ENCODE measurements at places on chromosomes 3 and 15. TPM values are rescaled to one million over a fixed set of nuclear protein-coding genes. Genes with fewer than 3 reads are reported as not detected.

- H3K27me3 ChIP-seq, result no peaks in the 10 kb centered on the region
- peaks cover 3% of the 10 kb centered on the region for H3K36me3 ChIP-seq
- no peak overlapping the region for H3K4me3 ChIP-seq
- no peak overlapping the region for H3K27ac ChIP-seq
- H3K4me1 ChIP-seq, result peaks cover 17% of the 10 kb centered on the region
- DNase-seq, result no peak
These were observed 32.2 kb downstream of the SLC41A3 start for GRCh38 chr3:126051741-126052140.

DNA sequence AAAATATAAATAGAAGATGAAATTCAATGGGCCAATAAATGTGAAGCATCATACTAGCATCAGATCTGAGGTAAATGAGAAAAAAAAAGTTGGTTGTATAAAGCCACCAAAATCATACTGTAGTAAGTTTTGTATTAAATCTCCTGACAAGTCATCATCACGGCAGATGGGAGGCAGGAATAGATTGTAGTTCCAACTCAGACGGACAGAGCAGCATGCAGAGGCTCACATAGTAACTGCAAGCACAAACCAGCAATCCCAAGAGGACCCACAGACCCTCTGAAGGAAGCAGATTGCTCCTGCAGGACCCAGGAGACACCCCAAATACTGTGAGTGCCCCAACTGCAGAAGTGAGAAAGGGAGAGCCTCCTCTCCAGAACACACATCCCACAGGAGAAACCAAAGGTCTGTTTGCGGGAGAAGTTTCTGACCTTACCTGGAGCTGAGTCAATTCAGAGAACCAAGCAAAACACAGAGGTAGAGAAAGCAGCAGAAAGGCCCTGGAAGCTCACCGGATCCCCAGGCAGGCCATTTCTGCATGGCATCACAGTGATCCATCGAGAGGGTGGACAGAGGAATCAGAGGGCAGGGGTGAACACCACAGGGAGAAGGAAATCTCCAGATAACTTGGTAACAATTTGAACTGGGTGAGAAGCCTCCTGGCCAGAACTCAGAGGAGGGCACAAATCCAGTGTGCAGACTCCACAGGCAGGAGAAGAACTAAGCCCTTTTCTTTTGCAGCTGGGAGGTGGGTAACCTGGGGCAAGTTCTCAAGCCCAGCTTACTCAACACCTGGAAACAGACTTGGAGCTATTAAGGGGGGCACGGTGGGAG, 141.6 kb upstream of the ARHGEF26 start:
- DNase-seq, result no peak
- H3K36me3 ChIP-seq, result no peaks in the 10 kb centered on the region
- H3K27me3 ChIP-seq, result no peaks in the 10 kb centered on the region
- no peak overlapping the region for H3K27ac ChIP-seq
- no peaks in the 10 kb centered on the region for H3K4me1 ChIP-seq

- no peak for DNase-seq
- H3K36me3 ChIP-seq, result no peaks in the 10 kb centered on the region
- H3K4me3 ChIP-seq, result no peak overlapping the region
- H3K27me3 ChIP-seq, result no peaks in the 10 kb centered on the region
- H3K4me1 ChIP-seq, result no peaks in the 10 kb centered on the region
These were observed 67.8 kb downstream of the THRB start for GRCh38 chr3:24426896-24427295.

GRCh38 chr3:171640520-171641412, 169.5 kb downstream of the PLD1 start:
- DNase-seq, result no peak
- H3K27ac ChIP-seq, result no peak overlapping the region
- H3K4me1 ChIP-seq, result peaks cover 3% of the 10 kb centered on the region
- no peaks in the 10 kb centered on the region for H3K27me3 ChIP-seq
- no peak overlapping the region for H3K4me3 ChIP-seq

GRCh38 chr15:67064607-67065530, 533 bp upstream of the SMAD3 start:
- H3K27ac ChIP-seq, result peak overlapping the region; percentile 89
- peak; percentile 92 for DNase-seq
- H3K4me3 ChIP-seq, result peak overlapping the region; percentile 90
- peaks cover 32% of the 10 kb centered on the region for H3K4me1 ChIP-seq

- no peaks in the 10 kb centered on the region for H3K27me3 ChIP-seq
- H3K27ac ChIP-seq, result no peak overlapping the region
- DNase-seq, result no peak
- no peaks in the 10 kb centered on the region for H3K4me1 ChIP-seq
These were observed 55.4 kb downstream of the BFSP2 start for GRCh38 chr3:133455281-133455680.

- H3K4me3 ChIP-seq, result no peak overlapping the region
- peaks cover 3% of the 10 kb centered on the region for H3K4me1 ChIP-seq
- no peaks in the 10 kb centered on the region for H3K36me3 ChIP-seq
- no peak overlapping the region for H3K27ac ChIP-seq
These were observed 339.4 kb upstream of the CBLB start for GRCh38 chr3:106208251-106208650.

DNA sequence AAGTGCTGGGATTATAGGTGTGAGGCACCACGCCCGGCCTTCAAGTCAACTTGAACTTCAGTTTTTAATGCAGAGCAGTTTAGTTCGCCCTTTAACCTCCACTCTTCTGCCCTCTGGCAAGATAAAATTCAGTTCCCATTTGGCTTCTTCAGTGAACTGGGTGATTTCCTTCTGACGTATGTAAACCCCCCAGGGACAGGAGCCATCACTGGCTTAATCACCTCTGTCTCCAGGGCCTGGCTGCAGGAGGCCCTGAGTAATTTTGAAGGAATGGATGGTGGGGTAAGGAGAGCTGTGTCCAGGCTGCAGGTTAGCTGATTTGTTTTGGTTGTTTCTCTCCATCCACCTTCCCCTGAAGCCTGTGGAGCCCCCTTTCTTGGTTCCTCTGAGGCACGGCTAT, 11.9 kb downstream of the MCM2 start:
- peak overlapping the region; percentile 29 for H3K27ac ChIP-seq
- H3K36me3 ChIP-seq, result peaks cover 60% of the 10 kb centered on the region
- H3K4me3 ChIP-seq, result no peak overlapping the region

DNA sequence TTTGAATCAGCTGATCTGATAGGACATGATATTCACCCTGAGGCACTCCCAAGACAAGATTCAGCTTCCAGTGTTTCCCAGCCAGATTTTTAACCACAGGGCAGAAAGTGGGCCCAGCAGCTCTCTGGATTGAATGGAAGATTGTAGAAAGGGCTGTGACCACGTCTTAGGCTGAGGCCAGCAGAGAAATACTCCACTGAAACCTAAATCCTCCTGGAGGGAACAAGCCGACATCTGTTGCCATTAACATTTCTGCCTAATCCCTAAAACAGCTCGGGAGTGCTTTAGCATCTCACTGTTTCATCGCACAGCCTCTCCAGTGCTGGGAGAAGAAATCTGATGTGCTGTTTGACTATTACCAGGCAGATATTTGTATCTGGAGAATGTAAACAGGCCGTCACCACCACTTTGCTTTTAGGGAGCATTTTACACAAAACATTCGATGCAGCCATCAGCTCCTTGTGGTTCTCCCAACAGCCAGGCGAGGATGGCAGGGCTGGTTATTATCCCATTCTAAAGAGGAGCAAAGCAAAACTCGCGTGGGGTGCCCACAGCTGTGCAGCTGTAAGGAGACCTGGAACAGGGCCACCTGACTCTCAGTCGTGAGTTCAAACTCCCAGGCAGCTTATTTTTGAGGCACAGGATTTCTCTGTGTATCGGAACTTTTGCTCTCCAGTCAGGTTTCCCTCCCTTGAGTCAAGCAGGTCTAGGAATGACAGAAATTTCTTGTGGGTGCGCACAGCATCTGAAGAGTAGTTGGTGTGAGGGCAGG, 117.4 kb downstream of the LIPC start:
- H3K4me1 ChIP-seq, result peaks cover 14% of the 10 kb centered on the region
- no peaks in the 10 kb centered on the region for H3K36me3 ChIP-seq
- no peak overlapping the region for H3K27ac ChIP-seq
- no peak for DNase-seq

- no peaks in the 10 kb centered on the region for H3K36me3 ChIP-seq
- peak overlapping the region; percentile 59 for H3K4me3 ChIP-seq
- H3K27ac ChIP-seq, result peak overlapping the region; percentile 67
- DNase-seq, result no peak
- H3K4me1 ChIP-seq, result no peaks in the 10 kb centered on the region
These were observed 902 bp downstream of the P2RY13 start for GRCh38 chr3:151328298-151328995.

GRCh38 chr3:46997453-46998091, 18.1 kb downstream of the NBEAL2 start:
- DNase-seq, result peak; percentile 77
- H3K4me3 ChIP-seq, result no peak overlapping the region
- no peaks in the 10 kb centered on the region for H3K27me3 ChIP-seq
- peak overlapping the region; percentile 55 for H3K27ac ChIP-seq
- peaks cover 35% of the 10 kb centered on the region for H3K4me1 ChIP-seq

- DNase-seq, result no peak
- no peak overlapping the region for H3K27ac ChIP-seq
- H3K4me1 ChIP-seq, result no peaks in the 10 kb centered on the region
- H3K4me3 ChIP-seq, result no peak overlapping the region
- no peaks in the 10 kb centered on the region for H3K27me3 ChIP-seq
These were observed 77.0 kb downstream of the LPP start for GRCh38 chr3:188230962-188231361.

- H3K27ac ChIP-seq, result peak overlapping the region; percentile 38
- no peaks in the 10 kb centered on the region for H3K27me3 ChIP-seq
- peaks cover 52% of the 10 kb centered on the region for H3K4me1 ChIP-seq
These were observed 128.5 kb downstream of the SERPINI1 start for GRCh38 chr3:167863811-167864551.

GRCh38 chr15:37136666-37137065, 36.3 kb upstream of the MEIS2 start:
- H3K4me3 ChIP-seq, result no peak overlapping the region
- no peaks in the 10 kb centered on the region for H3K4me1 ChIP-seq
- DNase-seq, result no peak
- no peak overlapping the region for H3K27ac ChIP-seq

DNA sequence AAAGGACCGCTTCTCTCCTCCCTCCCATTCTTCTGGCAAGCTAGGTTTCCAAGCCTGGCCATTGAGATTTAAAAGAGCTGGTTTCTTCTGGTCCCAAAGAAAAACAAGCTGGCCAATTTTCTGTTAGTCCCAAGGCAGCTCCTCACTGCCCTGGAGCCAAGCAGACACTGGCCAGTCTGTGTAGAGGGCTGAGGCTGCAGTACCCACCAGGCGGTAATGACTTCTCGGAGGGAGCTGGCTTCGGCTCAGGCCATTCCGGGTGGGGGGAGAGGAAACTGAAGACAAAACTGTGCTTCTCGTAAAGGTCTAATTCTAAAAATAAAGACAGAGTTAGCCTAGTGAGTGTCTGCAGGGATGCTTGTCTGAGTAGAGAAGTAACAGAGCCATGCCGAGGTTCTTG, 78.5 kb upstream of the SMAD3 start:
- H3K4me1 ChIP-seq, result no peaks in the 10 kb centered on the region
- H3K36me3 ChIP-seq, result no peaks in the 10 kb centered on the region
- no peak for DNase-seq

- peak; percentile 76 for DNase-seq
- peaks cover 69% of the 10 kb centered on the region for H3K4me1 ChIP-seq
- no peaks in the 10 kb centered on the region for H3K36me3 ChIP-seq
- no peak overlapping the region for H3K4me3 ChIP-seq
These were observed 4.7 kb downstream of the EHD4 start for GRCh38 chr15:41967506-41968206.

DNA sequence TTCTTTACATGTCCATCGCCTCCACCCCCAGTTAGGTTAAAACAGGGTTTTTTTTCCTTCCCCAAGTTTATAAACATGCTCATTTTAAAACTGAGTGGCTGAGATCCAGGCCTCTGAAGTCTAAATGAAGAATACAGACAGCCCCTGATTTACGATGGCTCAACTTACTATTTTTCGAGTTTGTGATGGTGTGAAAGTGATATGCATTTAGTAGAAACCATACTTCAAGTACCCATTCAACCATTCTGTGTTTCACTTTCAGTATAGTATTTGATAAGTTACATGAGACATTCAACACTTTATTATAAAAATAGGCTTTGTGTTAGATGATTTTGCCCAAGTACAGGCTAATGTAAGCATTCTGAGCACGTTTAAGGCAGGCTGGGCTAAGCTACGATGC, 30.5 kb upstream of the GNB5 start:
- H3K4me3 ChIP-seq, result peak overlapping the region; percentile 11
- DNase-seq, result no peak
- no peaks in the 10 kb centered on the region for H3K27me3 ChIP-seq
- H3K27ac ChIP-seq, result peak overlapping the region; percentile 80
- no peaks in the 10 kb centered on the region for H3K4me1 ChIP-seq

DNA sequence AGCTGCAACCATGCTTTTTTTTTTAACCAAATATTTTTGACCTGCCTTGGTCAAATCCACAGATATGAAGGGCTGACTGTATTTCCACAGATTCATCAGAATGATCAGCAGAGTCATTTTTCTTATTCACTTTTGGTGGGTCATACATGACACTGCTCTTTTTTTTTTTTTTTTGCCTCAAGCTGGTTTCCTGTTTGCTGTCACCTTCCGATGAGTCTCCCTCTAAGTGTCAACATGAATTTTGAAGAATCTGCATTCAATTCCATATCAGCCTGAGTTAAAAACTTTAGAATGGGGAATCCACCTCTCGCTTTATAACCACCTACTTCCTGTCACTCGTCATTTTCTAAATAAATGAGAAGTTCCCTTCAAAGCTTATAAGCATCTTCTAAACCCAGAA, 2.2 kb upstream of the SLC12A8 start:
- H3K27me3 ChIP-seq, result peaks cover 42% of the 10 kb centered on the region
- no peak for DNase-seq
- H3K36me3 ChIP-seq, result no peaks in the 10 kb centered on the region
- H3K4me3 ChIP-seq, result no peak overlapping the region
- no peaks in the 10 kb centered on the region for H3K4me1 ChIP-seq

- H3K27me3 ChIP-seq, result no peaks in the 10 kb centered on the region
- H3K4me1 ChIP-seq, result no peaks in the 10 kb centered on the region
- H3K4me3 ChIP-seq, result no peak overlapping the region
- DNase-seq, result no peak
- no peaks in the 10 kb centered on the region for H3K36me3 ChIP-seq
- no peak overlapping the region for H3K27ac ChIP-seq
These were observed 159.8 kb downstream of the WNT5A start for GRCh38 chr3:55327131-55327920.

- H3K4me1 ChIP-seq, result no peaks in the 10 kb centered on the region
- no peak for DNase-seq
- no peak overlapping the region for H3K27ac ChIP-seq
- H3K27me3 ChIP-seq, result no peaks in the 10 kb centered on the region
These were observed 145.2 kb downstream of the STAG1 start for GRCh38 chr3:136606990-136607389.

GRCh38 chr3:184227481-184227935, 1.9 kb upstream of the VWA5B2 start:
- DNase-seq, result no peak
- H3K27me3 ChIP-seq, result peaks cover 39% of the 10 kb centered on the region
- H3K27ac ChIP-seq, result no peak overlapping the region
- H3K4me1 ChIP-seq, result peaks cover 22% of the 10 kb centered on the region

GCNT3 gene
- not detected for polyA plus RNA-seq

CLDN1 gene
- polyA plus RNA-seq, result 0.91 TPM

CFAP100 gene
- not detected for polyA plus RNA-seq

PROK2 gene
- 9.1 TPM for polyA plus RNA-seq

CCDC39 gene
- not detected for polyA plus RNA-seq

TYRO3 gene
- 5.7 TPM for polyA plus RNA-seq

ZNF717 gene
- 9.1 TPM for polyA plus RNA-seq

PLSCR4 gene
- polyA plus RNA-seq, result 12.1 TPM
